ENCODE measurements at places on chromosomes 11 and 22.

- DNase-seq: no peak
Measured at GRCh38 chr11:134660416-134660815, 248.4 kb upstream of the B3GAT1 start.

DNA sequence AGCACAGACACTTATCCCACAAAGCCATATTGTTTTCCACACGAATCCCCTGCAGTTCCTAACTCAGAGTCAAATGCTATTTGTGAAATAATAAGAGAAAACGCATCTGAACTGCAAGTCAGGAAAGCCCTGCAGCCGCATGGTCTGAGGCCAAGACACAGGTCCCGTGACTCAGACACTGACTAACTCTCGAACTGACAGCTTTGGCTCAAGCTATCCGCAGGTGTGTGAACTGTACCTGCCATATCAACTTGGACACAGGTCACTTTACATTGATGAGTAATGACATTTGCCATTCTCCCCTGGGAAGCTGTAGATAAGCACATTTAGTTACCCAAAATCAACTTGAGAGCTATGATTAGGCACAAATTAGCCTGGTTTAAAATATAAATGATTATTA lies 34.9 kb upstream of the NFRKB start:
- DNase-seq: no peak

DNA sequence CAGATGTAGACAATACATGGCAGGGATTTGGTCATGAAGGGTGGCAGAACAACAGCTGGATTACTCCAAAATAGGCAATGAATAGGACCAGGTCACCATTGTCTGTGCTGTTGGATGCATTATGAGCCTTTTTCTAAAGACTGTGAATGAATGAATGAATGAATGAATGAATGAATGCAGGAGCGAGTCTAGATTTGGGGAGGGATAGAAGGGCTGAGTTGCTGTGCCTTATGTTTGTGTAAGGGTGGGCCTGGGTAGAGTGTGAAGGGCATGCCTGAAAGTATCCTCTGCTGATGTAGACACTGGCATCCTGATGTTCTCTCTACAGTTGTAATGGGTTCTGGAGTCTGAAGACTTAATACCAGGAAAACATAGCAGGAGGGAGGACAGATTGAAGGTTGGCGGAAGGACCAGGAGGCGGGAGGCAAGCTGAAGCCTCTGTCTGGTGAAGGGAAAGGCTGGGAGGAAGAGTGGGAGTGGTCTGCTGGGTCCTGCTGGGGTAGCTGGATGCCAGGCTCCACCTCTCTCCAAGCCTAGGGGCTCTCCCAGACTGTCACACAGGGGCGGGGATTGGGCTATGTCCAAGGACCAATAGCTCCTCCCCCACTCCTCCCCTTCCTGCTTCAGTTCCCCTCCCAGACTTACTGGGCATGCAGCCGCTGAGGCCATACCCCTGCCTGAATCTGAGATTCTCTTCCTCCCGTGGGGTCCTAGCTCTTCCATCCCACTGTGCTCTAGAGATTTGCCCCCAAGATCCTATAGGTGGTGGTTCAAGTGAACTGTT lies 4.8 kb downstream of the TRIM3 start:
- DNase-seq: peak; percentile 22

- peak; percentile 6 for DNase-seq
Measured at GRCh38 chr11:77113382-77114088, 10.9 kb downstream of the OMP start.

DNA sequence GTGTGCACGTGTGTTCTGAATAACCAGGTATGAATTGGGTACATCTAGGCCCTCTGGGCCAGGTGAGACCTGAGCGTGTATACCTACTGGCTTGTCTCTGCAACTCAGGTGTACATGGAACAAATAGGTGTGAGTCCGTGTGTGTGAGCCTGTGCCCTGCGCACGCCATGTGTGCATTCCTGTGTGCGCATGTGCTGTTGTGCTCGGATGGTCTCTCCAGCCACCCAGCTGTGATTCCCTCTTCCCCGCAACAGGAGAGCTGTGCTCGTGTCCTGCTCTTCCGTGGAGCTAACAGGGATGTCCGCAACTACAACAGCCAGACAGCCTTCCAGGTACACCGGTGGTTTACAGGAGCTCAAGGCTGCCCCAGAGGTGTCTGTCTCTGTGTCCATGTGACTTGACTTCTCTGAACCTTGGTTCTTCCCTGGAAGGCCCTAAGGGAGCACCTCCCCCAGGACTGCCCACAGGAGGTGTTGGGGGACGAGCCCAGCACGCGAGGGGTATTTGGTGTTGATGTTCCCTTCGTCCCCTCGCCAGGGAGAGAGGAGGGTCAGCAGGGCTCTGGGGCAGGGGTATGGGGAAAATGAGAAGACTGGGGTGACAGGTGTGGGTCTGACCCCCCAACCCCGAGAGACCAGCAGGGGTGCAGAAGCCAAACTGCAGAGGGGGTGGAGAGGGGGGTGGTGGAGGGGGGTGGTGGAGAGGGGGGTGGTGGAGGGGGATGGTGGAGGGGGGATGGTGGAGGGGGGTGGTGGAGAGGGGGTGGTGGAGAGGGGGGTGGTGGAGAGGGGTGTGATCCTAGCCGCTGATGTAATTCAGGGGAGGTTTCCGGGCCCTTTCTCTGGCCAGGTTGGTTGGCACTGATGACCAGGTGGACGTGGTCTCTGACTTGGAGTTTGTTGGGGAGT lies 10.7 kb downstream of the SHANK3 start:
- DNase-seq: no peak

- DNase-seq: peak; percentile 16
Measured at GRCh38 chr11:132402071-132402684, 1031.8 kb downstream of the NTM start.

DNA sequence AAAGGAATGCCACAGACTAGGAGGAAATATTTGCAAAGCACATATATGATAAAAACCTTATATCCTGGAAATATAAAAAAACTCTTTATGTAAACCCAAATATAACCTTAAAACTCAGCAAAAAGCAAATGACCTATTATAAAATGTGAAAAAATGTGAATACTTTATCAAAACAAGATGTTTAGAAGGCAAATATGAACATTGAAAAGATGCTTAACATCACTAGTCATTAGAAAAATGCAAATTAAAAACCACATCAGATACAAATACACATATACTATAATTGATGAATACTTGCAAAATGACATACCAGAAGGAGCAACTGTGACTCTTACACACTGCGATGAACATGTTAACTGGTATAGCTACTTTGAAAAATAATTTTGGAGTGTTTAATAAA lies 511.2 kb upstream of the LRRC4C start:
- DNase-seq: no peak

DNA sequence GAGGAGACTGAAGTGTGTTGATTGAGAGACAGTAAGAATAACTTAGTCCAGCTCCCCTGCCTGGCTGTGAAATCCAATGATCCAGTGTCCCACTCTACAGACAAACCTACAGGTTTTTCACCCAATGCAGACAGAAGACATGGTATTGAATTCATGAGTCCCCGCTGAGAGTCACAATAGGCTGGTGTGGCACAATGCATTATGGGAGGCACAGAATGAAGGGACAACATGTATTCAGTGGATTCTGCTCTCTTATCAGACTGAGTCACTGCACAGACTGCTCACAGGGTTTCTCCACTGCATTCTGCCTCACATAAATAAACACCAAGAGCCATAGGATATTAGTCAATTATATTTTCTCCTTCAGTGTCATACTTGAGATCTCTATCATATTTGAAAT lies 55.2 kb upstream of the TOP3B start:
- DNase-seq: no peak

GRCh38 chr11:68315171-68315920 lies 3.0 kb downstream of the LRP5 start:
- no peak for DNase-seq

- DNase-seq: no peak
Measured at GRCh38 chr11:58625826-58626460, 3.5 kb downstream of the CNTF start.

- no peak for DNase-seq
Measured at GRCh38 chr11:131756479-131757110, 386.2 kb downstream of the NTM start.

GRCh38 chr11:58805065-58805464 lies 39.4 kb downstream of the GLYATL2 start:
- no peak for DNase-seq

- DNase-seq: no peak
Measured at GRCh38 chr11:1196516-1197391, 26.1 kb upstream of the MUC5B start.
